Activated CD4-positive, CD25-positive, alpha-beta regulatory T cell treated with anti-CD3 and anti-CD28 coated beads, Interleukin-2, amount 50 U/mL, for 16 hours (primary cell): ENCODE measurements at places on chromosomes 6 and 20.

- DNase-seq, result no peak
Measured at GRCh38 chr6:1554141-1554475, 55.6 kb upstream of the FOXC1 start.

- DNase-seq, result no peak
Measured at GRCh38 chr6:137323860-137324259, 104.7 kb upstream of the IFNGR1 start.

- DNase-seq, result no peak
Measured at GRCh38 chr6:42404484-42404883, 47.2 kb downstream of the TRERF1 start.

DNA sequence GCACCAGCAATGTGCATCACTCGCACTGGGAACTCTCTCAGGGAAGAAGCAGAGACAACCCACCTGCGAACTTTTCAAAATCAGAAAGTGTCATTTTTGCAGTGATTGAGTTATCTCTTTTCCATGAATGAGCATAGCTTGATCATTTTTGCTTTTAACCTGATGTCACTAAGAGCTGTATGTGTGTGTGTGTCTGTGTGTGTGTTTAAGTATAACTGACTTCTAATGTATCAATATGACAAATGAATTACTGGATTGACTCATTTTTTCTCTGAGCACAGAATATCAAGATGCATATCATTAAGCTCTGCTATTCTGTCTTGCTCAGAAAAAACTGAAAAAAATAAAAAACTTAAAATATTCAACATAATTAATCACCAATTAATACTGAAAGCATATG lies 548.9 kb upstream of the MARCKS start:
- DNase-seq, result no peak

- DNase-seq, result no peak
Measured at GRCh38 chr6:167789358-167789757, 37.4 kb upstream of the AFDN start.

GRCh38 chr6:154861825-154862224 lies 128.6 kb downstream of the SCAF8 start:
- no peak for DNase-seq

GRCh38 chr6:53483423-53484353 lies 61.2 kb downstream of the GCLC start:
- DNase-seq, result no peak

GRCh38 chr6:44733868-44734267 lies 346.4 kb downstream of the CDC5L start:
- no peak for DNase-seq

GRCh38 chr6:17156112-17156921 lies 54.5 kb downstream of the STMND1 start:
- DNase-seq, result peak; percentile 52

DNA sequence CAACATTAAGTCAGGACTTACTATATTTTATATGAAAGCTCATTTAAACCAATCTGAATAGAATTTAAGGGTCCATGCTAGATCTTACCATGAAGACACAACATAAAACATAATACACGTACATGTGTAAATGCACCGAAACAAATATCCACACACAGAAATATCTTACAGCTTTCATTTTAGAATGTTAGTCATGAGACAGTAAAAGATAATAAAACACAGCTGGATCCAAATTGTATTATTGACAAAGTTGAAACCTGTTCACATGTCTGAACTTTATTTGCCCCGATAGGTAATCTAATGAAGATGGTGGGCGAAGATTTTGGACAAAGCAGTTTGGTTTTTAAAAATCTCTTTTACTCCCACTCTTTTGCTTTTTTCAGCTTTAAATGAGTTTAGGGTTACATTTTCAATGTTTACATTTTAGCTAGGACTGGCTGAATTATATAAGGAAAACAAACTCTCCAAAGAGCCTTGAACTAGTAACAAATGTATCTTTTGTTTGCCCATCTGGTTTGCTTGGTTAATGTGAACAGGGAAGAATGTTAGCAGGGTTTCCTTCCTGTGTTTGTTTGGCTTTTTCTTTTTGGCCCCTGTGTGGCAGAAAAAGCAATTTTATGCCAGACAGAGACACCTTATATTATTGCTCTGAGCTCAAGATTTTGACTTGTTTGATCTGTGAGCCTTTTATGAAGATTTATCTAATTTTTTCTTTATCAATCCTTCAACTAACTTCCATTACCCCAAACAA lies 5.1 kb upstream of the TMEM181 start:
- DNase-seq, result no peak

DNA sequence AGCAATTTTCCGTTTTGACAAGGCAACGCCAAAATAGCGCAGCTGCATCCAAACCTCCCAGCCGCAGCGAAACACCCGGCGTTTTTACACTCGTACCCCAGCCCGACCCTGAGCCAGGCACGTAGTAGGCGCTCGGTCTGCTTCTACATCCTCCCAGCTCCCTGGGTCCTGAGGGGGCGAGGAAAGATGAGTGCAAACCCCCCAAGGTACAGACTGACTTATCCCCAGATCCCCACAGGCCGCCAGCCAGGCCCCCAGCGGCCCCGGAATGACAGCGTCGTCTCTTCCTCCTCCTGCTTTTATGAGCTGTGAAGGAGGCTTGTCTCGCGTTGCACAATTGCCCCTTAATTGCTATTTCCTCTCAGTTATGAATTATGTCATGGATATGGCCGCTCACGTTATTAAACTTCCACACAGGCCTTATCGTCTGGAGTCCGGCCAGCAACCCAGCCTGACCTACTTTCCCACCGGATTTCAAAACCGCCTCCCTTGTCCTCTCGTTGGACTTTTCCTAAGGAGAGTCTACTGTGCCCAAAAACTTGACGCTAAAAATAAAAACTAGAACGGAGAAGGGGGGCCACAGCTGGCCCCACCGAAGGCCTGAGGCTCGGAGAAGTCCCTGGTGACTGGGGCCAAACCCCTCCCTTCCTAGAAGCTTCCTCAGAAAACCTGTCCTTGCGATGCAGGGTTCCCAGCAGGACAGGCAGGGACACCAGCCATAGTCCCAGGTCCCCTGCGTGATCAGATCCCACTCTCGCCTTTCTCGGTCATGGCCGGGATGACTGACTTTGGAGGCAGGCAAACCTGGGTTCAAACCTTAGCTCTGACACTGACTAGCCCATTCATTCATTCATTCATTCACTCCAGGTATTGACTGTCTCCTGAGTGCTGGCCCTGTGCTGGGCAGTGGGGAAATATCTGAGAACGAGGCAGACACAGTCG lies 130.9 kb upstream of the PTPN1 start:
- no peak for DNase-seq

DNA sequence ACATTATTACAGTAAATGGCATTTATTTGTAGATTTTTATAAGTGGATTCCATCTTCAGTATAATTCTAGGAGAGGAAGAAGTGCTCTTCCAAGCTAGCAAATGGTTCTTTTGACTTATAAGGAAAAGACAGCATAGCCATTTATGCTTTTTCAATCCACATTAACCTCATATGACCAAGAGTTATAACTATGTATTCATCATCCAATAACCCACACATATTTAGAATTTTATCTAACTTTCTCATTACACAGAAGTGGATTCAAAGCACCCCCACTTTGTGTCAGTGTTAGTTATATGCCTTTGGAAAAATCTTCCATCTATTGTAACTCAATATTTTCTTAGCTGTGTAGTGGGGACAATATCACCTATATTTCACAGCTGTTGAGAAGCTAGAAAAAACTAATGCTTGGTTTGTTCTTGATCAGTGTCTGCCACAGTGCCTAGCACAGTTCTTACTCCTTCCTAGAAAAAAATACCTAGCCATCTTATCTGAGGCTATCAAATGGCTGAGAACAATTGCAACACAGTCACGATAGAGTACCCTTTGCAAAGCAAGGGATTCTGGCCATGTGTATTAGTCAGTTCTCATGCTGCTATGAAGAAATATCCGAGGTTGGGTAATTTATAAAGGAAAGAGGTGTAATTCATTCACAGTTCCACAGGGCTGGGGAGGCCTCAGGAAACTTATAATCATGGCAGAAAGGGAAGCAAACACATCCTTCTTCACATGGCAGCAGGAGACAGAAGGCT lies 986.3 kb downstream of the TFAP2A start:
- DNase-seq, result no peak

GRCh38 chr6:34022250-34022872 lies 123.5 kb downstream of the GRM4 start:
- DNase-seq, result no peak

GRCh38 chr6:45757443-45758130 lies 258.1 kb downstream of the CLIC5 start:
- DNase-seq, result no peak
